ENCODE measurements at places on chromosomes 6 and 20. TPM values are rescaled to one million over a fixed set of nuclear protein-coding genes. Genes with fewer than 3 reads are reported as not detected.

The ZNF391 gene
- polyA plus RNA-seq: 2.1 TPM

The HEY2 gene
- 0.77 TPM for polyA plus RNA-seq

The ULBP1 gene
- not detected for polyA plus RNA-seq

The GPR6 gene
- not detected for polyA plus RNA-seq

The BPI gene
- not detected for polyA plus RNA-seq

All from Purkinje cell (primary cell).